Osteoblast (primary cell): ENCODE measurements at places on chromosomes 7 and 10. TPM values are rescaled to one million over a fixed set of nuclear protein-coding genes. Genes with fewer than 3 reads are reported as not detected.

HMX2 gene
- not detected in 2 replicates for total RNA-seq

PNLIPRP2 gene
- not detected in 2 replicates for total RNA-seq

MMP21 gene
- total RNA-seq, result not detected in 2 replicates

SFTPA1 gene
- not detected in 2 replicates for total RNA-seq

ASL gene
- 52.2 and 53.6 TPM in 2 replicates for total RNA-seq

SRRM3 gene
- 0.29 and 0.36 TPM in 2 replicates for total RNA-seq

SYT15 gene
- under 0.01 TPM in 2 replicates for total RNA-seq

CISD1 gene
- total RNA-seq, result 31.5 and 34.2 TPM in 2 replicates

FGL2 gene
- total RNA-seq, result under 0.01 TPM in 2 replicates

GIMAP4 gene
- not detected in 2 replicates for total RNA-seq

COX15 gene
- total RNA-seq, result 34.5 and 36.9 TPM in 2 replicates

TMEM273 gene
- total RNA-seq, result 0.59 TPM in 1 of 2 replicates, not detected in the other

GRID2IP gene
- under 0.01 TPM in 1 of 2 replicates, not detected in the other for total RNA-seq

SH2D4B gene
- total RNA-seq, result under 0.01 TPM in 1 of 2 replicates, not detected in the other

BICC1 gene
- total RNA-seq, result 210 and 254 TPM in 2 replicates
